ENCODE measurements at places on chromosomes 6 and 20.
A peak's percentile ranks its signal among the peaks of the same experiment; 100 is the strongest.

GRCh38 chr6:25017932-25018567, 82.3 kb upstream of the RIPOR2 start:
- DNase-seq: peak; percentile 70

DNA sequence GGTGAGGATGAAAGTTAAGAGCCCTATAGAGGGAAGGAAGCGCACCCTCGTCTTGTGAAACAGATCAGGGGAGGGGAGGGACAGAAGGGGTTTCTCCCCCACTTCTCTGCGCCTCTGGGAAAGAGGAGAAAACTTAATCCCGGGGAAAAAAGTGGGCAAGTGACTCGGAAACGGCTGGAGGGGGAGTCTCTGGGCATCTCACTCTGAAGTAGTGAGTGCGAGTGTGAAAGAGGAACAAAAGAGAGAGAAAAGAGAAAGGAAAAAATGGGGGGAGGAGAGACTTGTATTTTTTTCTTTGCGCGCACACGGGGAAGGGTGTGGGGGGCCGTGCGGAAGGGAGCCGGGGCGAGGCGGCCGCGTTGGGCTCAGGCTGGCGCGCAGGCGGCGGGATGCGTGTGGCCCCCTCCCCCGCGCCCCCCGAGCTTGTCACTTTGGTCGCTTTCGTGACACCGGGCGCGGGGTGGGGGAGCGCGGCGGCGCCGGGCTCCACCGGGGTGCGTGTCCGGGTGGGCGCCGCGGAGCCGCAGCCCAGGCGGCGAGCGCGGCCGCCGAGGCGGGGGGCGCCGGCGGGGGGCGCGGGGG, 454 bp downstream of the L3MBTL3 start:
- DNase-seq: no peak

GRCh38 chr6:6654599-6655575, 66.4 kb downstream of the LY86 start:
- DNase-seq: no peak

GRCh38 chr20:33576432-33577125, 85.5 kb upstream of the C20orf144 start:
- DNase-seq: no peak

GRCh38 chr6:108107102-108107501, 32.6 kb upstream of the OSTM1 start:
- DNase-seq: no peak
